SK-N-SH (cell line): ENCODE measurements at places on chromosomes 1 and 21. TPM values are rescaled to one million over a fixed set of nuclear protein-coding genes. Genes with fewer than 3 reads are reported as not detected.
A peak's percentile ranks its signal among the peaks of the same experiment; 100 is the strongest.

SAMD11 gene
- 2.1 and 3.7 TPM in 2 replicates for polyA plus RNA-seq

SEMA4A gene
- polyA plus RNA-seq = 1.3 and 2.3 TPM in 2 replicates

G0S2 gene
- polyA plus RNA-seq = 32.5 and 43.2 TPM in 2 replicates

GJA8 gene
- not detected in 2 replicates for polyA plus RNA-seq

CD1C gene
- not detected in 2 replicates for polyA plus RNA-seq

BMP8A gene
- polyA plus RNA-seq = 0.05 and 0.16 TPM in 2 replicates

ELAPOR1 gene
- 1.1 and 1.2 TPM in 2 replicates for polyA plus RNA-seq

FCRL5 gene
- not detected in 2 replicates for polyA plus RNA-seq

DNA sequence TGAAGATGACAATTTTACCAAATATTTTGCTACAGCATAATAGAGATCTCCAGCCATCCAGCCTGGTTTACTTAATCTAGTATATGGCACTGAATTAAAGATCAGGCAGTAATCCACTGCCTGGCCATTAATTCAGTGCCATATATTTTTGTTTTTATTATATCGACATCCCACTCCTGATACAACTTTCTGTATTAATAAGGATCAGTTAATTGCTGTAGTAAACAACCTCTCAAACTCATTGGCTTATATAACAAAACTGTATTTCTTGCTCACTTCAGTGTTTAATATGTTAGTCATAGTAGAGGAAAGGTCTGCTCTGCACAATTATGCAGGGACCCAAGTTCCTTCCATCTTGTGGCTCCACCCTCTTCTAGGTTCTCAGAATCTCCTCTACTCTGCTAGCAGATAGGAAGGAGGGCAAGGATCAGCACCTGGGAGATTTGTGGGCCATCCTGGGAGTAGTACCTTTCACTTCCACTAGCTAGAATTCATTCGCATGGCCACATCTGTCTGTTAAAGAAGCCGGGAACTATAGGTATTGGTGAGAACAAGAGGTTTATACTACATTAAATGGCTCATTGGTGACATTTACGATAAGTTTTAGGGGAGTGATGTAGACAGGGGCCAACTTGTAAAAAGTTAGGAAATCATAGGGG, 3.6 kb upstream of the ZDHHC18 start:
- DNase-seq = no peak

GRCh38 chr1:56831871-56832693, 12.9 kb upstream of the FYB2 start:
- peak; percentile 68 for DNase-seq

GRCh38 chr1:117634631-117635030, 28.8 kb downstream of the TENT5C start:
- no peak for DNase-seq

- no peak for DNase-seq
Measured at GRCh38 chr1:165476776-165477175, 31.9 kb upstream of the RXRG start.

DNA sequence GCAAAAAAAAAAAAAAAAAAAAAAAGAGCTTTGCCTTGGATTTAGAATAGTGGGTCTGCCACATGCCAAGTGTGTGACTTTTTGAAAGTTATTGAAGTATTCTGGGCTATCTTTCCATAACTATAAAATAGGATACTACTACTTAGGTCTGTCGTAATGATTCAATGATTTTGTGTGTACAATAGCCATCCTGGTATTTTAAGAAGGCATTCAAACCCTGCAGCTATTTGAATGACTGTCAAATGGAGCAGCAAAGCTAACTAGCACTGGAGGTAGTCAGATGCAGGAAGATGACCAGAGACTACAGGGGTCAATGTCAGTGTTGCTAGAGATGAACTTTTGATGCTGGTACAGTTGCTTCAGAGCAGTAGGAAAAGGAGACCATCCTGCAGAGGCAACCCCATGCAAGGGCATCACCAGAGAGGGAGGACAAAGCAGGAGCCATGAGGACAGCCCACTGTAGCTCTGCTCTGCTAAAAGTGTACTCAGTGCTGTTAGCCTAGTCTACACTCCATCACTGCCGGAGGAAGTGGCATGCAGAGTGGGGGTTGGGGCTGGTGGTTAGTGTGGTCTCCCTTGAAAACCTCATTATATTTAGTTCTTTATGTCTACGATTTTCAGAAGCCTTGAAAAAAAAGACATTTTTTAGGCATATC, 29.0 kb downstream of the DUSP10 start:
- no peak for DNase-seq

GRCh38 chr1:225476538-225476988, 48.7 kb upstream of the LBR start:
- no peak for DNase-seq

DNA sequence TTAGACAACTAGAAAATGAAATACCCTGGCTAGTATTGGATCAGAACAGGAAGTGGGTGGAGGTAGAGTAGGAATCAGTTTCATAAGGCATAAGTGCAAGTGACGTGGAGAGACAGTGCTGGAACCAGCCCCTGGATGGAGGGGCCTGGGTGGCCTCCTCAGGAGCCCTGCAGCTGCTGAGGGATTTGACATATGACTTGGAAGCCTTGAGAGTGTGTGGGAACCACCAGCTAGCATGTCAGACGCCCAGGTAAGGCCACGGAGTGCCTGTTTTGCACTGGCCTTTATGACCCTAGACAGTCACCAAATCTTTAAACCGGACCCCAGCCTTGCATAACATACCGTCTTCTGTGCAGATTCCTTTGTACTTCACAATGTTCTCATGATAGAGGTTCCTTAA, 94.4 kb downstream of the RAVER2 start:
- no peak for DNase-seq

GRCh38 chr21:42527489-42528158, 14.0 kb downstream of the SLC37A1 start:
- DNase-seq = no peak

DNA sequence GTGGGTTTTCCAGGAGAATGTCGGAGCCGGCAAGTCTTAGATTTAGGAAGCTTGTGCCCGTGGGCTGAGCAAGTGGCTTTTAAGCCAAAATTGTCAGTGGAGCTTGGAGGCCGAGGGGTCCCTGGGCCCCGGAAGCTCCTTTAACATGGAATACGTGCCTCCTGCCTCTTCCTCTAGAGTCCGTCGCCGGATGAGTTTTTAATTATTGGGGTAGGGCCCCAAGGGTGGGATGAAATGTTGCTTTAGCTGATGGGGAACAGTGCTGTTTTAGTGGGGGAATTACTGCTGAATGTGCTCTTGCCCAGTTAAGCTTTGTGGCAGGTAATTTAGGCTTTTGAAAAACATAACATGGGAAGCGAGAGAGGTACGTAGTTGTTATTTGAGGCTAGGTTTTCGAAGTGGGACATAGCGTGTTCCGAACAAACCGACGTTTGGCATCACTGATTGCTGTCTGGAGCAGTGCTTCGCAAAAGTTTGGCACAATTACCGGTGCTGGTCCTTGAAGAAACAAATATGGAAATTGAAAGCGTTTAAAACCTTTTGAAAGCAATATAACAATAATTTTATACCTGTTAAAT, 786 bp downstream of the RPL5 start:
- no peak for DNase-seq

GRCh38 chr1:117671781-117672501, 66.1 kb downstream of the TENT5C start:
- DNase-seq = no peak

GRCh38 chr1:9782897-9783296, 40.9 kb downstream of the CLSTN1 start:
- no peak for DNase-seq

DNA sequence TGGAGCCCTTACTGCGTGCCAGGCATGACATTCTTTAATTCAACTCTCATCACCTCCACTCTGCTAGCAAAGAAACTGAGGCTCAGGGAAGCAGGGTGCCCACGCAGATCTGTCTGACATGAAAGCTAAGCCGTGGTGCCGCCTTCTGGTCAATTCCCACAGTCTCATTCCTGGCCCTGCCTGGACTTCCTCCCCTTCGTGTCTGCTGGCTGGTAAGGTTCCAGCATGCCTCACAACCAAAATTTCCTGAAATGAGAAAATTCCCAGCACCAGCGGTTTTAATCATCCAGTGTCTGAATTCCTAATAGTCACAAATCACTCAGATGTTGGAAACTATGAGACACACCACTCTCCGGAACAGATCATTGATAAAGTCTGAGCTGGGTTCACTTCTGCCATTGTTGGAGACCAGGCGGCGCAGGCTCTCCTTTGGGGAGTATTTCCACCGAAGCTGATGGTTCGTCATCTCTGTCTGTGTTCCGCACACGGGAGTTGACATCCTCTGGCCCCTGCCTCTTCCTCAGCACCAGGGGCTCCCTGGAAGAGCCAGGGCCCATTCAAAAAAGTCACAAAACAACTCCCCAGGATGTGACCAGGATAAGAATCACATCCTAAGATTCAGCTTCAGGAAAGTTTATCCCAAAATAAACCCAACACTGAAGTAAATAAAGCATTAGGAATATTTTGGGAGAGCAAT, 167.7 kb downstream of the PLPP3 start:
- DNase-seq = no peak

- no peak for DNase-seq
Measured at GRCh38 chr1:169143346-169143745, 36.9 kb downstream of the ATP1B1 start.

GRCh38 chr1:218669431-218669830, 324.3 kb downstream of the TGFB2 start:
- no peak for DNase-seq

DNA sequence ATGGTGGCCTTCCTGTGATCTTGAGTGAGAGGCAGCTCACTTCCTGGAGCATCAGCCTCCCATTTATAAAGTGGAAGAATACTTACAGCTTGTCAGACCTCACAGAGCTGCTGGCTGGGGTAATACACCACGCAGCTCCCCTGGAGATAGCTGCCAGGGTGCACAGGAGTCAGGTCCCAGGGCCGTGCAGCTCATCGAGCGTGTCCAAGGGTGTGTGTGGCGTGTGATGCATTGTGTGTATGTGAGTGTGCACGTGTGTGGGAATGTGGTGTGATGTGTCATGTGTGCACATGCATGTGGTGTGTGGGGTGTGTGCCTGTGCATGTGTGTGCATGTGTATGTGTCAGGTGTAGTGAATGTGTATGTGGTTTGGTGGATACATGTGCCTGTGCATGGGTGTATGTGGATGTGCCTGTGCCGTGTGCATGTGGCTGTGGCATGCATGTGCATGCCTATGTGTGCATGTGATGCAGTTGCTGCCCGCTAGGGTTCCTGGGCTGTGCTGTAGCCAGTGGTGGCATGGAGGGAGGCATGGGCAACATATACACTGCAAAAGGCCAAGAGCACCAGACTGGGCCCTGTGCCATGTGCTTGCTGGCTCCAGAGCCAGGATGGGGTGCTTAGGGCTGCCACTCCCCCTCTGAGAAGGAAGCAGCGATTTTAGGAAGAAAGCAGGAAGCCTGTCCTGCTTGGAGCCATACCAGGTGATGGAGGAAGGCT, 24.6 kb downstream of the WNT3A start:
- DNase-seq = no peak

DNA sequence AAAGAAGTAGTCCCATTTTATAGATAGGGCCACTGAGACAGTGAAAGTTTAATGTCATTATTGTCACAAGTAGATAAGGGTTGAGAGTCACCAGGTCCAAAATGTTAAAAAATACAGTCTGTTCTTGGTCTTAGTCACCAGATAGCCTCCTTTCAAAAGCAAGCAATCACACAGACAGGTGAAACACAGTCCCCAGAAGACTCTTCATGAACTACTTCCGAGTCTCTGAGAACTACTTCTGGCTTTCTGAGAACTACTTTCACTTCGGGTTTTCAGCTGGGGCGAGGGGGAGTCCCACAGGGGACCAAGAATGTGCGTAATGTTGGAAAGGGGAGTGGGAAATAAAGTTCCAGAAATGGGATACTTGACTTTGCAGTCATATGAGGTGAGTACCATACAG, 143.2 kb downstream of the HHIPL2 start:
- DNase-seq = no peak

GRCh38 chr1:71043065-71043464, 4.6 kb downstream of the PTGER3 start:
- no peak for DNase-seq
